Retina (tissue), 1 donor: ENCODE measurements at places on chromosomes 11 and 22.
A peak's percentile ranks its signal among the peaks of the same experiment; 100 is the strongest.

DNA sequence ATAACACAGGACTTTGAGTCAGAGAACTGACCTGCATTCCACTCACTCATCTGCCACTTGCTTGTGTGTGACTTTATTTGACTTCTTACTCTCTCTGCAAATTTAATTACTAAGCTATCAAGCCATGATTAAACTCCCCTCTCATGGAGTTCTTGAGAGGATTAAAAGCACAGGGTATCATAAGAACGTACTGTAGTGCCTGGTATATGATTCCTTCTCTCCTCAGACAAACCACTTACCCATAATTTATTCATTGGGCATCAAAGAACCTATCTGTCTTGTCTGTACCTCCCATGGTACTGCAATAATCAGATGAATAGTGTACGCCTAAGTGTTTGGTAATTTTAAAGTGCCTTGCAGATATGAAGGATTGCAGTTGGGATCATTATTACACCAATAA, 130.6 kb upstream of the UBASH3B start:
- DNase-seq: no peak

DNA sequence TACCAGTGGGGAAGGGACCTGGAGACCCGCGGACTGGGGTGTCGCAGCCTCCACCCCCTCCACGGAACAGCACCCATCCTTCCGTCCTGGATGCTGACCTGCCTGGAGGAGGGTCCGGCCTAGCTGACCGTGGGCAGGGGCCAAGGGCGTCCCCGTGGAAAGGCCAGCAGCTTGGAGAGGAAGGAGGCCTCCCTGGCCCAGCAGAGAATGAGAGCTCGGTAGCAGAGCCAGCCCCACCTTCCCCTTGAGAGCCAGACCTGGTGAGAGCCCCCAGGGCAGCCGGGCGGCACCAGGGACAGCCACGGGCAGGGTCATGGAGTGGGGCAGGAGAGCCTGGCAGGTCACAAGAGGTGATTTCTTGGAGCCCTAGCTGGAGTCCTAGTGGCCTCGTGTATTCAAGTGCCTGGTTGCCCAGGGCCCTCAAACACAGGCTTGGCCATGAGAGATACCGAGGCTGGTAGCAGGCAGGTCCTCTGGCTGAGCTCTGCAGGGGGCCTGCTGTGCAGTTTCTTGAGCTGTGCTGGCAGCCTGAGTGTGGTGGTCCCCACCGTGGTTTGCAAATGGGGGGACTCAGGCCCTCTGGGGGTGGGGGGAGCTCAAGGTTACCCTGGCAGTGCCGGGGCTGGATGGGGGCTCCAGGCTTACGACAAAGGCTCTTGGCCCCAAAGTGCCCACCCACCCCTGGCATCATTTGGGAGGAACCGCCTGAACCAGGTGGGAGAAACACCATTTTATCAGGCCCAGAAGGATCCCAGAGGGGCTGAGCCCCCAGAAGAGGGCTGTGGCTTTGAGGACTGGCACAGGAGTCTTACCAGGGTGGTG, 7.6 kb downstream of the TSPAN32 start:
- no peak for DNase-seq

DNA sequence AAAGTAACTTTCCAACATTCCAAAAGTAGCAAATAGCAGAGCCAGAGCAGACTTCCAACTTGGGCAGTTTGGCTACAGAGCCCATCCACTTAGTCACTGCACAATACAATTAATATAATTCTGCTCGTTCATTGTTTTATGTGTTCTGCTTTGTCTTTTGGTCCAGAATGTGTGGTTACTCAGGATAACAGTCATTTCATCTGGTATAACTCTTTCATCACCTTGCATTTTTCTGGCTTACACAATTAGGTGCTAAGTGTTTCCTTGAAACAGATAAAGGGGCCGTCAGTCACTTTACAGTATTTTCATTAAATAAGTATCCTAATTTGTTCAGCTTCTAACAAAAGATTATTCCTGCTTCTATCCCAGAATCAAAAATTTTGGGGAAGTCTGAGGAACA, 87.2 kb downstream of the LARGE2 start:
- DNase-seq: no peak

GRCh38 chr11:36132940-36133339, 156.3 kb downstream of the COMMD9 start:
- DNase-seq: no peak

GRCh38 chr22:33869946-33870345, 50.3 kb downstream of the LARGE1 start:
- DNase-seq: no peak

- no peak for DNase-seq
These were observed 102.3 kb downstream of the PRR5L start for GRCh38 chr11:36398231-36398953.

DNA sequence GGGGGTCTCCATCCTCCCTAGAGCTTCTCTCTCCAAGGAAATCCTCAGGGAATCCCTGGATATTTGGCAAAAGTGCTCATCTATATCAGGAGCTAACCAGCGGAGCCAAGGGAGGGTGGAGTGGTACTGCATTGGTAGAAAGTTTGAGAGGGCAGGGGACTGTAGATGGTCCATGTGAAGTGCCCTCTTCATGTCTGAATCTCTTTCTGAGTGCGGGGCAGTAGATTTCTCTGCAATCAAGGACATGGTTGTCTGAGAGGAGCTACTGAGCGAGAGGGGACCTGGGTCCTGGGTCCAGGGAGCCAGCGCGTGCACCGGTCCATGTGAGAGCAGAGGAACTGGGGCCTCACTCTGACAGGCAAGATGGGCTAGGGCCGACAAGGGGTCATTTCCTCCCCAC, 701 bp downstream of the DIXDC1 start:
- DNase-seq: no peak

DNA sequence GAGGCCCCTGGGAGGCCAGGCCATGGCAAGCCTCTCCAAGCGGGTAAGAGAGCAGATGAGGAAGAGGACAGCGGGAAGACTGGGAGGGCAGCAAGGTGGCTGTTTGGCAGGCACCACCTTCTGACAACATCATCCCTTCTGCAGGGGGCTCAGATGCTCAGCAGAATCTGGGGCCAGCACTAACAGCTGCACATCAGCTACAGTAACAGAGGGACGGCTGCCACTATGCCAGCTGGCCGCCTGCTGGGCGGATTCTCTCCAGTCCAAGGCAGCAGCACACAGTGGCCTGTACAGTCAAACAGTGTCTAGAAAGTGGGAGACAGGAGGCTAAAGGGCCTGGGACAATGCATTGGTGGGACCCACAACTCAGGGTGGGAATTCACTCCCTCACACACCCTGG, 10.7 kb upstream of the TXN2 start:
- no peak for DNase-seq

DNA sequence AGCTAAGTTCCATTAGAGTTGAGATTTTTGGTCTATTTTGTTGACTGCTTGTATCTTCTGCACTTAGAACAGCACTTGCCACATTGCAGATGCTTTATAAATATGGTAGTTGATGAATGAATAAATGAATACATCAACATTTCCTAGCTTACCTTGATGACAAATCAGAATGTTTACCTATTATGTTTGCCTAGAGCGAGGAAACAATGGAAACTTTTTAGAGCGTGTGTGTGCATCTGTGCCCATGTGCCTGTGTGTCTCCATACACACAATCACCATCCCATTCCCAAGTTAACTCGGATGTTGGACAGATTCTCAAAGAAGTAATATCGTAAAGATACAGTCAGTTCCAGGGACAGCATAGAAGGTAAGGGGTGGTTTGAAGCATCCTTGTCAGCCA, 139.1 kb downstream of the DBX1 start:
- no peak for DNase-seq

DNA sequence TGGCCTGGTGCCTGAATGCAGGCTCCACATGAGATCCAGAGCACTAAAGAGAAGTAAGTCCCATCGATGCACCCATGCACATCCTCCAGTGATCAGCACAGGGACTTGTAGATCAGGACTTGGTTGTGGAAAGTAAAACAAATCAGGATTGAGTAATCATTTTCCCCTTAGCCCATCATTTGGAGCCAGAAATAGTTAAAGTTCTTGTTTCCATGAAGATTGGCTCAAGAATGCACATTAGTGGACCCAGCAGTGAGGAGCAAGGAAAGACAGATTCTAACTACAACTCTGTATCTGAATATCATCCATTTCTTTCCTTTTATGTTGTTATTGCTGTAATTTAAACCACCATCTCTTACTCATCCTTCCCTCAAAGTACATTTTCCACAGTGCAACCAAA, 19.1 kb downstream of the CCDC83 start:
- no peak for DNase-seq

DNA sequence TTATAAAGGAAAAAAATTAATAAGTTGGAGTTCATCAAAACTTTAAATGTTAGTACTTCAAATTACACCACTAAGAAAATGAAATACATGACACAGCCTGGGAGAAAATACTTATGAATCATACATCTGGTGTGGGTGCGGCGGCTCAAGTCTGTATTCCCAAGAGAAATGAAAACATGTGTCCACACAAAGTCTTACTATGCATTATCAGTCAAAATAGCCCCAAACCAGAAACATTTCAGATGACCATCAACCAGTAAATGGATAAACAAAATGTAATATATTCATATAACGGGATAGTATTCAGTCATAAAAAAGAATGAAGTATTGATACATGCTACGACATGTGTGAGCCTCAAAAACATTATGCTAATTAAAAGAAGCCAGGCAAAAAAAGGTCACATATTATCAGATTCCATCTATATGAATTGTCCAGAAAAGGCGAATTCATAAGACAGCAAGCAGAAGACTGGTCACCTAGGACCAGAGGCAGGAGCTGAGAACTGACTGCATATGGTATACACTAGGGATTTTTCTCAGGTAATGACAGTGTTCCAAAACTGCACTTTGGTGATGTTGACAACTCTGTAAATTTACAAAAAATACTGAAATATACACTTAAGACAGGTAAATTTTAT, 5.3 kb upstream of the AKIP1 start:
- no peak for DNase-seq

- no peak for DNase-seq
These were observed 97.4 kb downstream of the WNT7B start for GRCh38 chr22:45879552-45879949.

GRCh38 chr11:19931141-19931770, 218.6 kb downstream of the NAV2 start:
- DNase-seq: peak; percentile 53

GRCh38 chr11:88402192-88402715, 64.7 kb upstream of the CTSC start:
- DNase-seq: no peak

DNA sequence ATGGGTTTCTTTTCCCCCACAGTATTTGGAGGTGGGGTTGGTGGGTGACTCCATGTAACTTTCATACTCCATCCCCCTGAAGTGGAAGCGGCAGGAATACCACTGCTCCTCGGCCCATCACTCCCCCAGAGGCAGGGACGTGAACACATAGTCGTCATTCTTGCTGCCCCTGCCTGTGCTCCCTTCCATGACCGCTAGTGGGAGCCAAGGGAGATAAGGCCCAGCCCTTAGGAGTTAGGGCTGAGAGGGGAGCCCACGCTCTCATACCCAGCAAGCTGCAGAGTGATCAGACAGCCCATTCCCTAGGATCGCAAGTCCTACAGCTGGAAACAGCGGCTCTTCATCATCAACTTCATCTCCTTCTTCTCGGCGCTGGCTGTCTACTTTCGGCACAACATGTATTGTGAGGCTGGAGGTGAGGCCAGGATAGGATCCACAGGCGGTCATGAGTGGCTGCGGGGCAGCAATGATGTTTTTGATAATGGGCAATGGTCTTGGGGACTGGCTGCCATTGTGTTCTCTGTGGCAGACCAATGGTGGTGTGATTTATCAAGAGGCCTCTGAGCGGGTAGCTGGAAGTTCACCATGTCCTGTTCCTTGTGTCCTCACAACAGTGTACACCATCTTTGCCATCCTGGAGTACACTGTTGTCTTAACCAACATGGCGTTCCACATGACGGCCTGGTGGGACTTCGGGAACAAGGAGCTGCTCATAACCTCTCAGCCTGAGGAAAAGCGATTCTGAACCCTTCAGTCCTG, 15.9 kb downstream of the RHOG start:
- peak; percentile 24 for DNase-seq

DNA sequence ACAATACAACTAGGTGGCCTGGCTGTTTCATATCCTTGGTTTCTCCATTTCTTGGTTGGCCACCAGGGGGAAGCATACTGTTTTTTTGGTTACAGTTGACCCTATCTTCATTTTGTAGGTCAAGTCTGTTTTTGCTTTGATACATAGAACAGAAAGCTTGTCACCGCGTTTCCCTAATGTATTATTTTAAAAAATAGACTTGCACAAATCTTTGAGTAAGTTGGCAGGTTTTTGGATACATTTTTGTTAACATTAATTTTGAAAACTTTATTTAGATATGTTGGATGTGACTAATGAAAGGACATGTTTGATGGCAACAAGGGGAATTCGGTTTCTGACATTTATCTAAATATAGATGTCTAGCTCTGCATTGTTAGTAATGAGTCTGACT, 3.0 kb downstream of the NCR3LG1 start:
- DNase-seq: no peak

DNA sequence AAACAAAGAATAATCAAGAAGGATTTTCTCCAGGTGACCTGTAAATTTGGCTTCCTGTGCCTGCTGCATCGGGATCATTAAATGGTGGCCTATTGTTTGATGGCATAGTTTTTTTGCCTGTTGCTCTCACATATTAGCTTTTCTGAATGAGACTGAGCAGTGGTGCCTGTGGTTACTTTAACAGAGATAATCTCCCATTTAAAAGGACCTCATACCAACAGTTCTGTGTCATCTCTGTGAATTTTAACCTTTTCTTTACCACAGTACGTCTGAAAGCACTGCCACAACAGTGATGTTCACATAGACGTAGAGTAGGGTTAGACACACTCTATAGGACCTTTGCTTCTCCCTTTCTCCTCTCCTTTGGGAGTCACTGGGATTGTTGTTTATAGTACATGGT, 22.9 kb upstream of the RCE1 start:
- no peak for DNase-seq

DNA sequence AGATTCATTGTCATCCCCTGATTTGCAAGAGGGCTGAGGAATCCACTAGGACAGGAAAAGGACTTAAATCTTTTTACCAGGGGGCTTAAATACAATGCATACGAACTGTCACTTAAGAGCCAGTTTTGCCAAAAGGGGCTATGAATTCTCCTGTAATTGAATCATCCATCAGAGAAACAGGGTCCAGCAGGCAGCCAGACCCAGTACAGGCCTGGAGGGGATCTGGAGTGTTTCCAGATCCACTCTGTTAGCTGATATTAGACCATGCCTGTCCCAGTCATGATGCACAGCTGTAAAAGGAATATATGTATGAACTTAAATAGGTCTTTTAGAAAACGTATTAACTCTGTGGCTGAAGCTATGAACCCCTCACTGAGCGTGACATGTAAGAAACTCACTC, 53.8 kb upstream of the PRSS23 start:
- no peak for DNase-seq

- no peak for DNase-seq
These were observed 79.6 kb downstream of the GRK3 start for GRCh38 chr22:25644122-25644521.

- no peak for DNase-seq
These were observed 45.5 kb downstream of the ARFGAP2 start for GRCh38 chr11:47131136-47131535.

- no peak for DNase-seq
These were observed 3.6 kb upstream of the VWCE start for GRCh38 chr11:61298663-61299244.
